Non-pigmented ciliary epithelial cell (primary cell): ENCODE measurements at places on chromosomes 6 and 20.

GRCh38 chr20:31547720-31548298 lies 33.6 kb downstream of the HM13 start:
- DNase-seq = no peak

DNA sequence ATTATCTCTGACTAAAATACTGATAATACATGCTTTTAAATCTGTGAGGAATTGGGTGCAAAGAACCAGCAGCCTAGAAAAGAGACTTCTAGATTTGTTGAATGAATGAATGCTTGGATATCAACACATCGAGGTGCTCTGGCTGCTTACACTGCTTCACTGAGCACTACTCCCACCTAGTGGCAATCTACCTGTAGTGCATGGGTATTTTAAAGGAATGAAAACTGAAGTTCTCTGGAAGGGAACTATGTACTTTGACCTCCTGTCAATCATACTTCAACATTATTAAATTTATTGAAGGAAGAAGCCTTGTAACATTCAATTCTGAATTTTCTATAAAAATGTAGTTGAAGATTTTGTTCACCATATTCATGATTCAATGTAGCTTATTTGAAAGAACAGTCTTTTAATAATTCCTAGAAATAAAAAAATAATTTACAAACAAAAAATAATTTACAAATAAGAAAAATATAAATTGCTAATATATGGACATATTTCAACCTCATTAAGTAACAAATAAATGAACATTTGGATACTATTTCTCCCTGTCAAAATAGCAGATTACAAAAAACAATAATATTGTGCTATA lies 111.2 kb upstream of the MMS22L start:
- no peak for DNase-seq

GRCh38 chr6:151773382-151773781 lies 34.1 kb upstream of the ESR1 start:
- DNase-seq = no peak

- DNase-seq = no peak
Measured at GRCh38 chr6:45665859-45666258, 288.1 kb upstream of the SUPT3H start.

DNA sequence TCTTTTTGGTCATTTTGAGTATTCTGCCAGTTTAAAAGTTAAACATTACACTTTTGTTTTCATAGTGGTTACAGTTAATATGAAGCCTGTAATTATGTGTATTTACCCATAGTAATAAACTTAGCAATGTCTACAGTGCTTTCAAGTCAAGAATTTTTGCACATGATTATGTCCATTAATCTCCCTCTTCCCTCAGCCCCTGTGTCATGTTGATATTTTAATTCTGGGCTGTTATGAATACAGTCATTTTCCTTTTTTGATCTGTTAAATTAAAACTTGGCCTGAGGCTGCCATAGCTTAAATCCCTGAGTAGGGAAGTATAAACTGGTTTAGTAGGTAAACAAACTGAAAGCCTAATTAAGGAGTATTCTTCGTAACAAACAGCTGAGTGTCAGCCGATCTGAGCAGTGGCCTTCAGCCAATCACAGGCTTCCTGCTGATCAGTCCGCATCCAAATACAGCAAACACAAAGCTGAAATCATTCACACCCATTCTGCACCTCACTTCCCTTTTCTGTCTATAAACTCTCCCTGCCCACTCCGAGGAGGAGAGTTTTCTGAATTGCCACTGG lies 9.5 kb upstream of the SFT2D1 start:
- no peak for DNase-seq

GRCh38 chr20:23143098-23143497 lies 57.0 kb upstream of the CD93 start:
- no peak for DNase-seq

- no peak for DNase-seq
Measured at GRCh38 chr6:34292954-34293353, 44.1 kb upstream of the SMIM29 start.

- no peak for DNase-seq
Measured at GRCh38 chr20:45429618-45430017, 13.7 kb downstream of the PIGT start.

- no peak for DNase-seq
Measured at GRCh38 chr6:147337921-147338320, 133.7 kb downstream of the STXBP5 start.

DNA sequence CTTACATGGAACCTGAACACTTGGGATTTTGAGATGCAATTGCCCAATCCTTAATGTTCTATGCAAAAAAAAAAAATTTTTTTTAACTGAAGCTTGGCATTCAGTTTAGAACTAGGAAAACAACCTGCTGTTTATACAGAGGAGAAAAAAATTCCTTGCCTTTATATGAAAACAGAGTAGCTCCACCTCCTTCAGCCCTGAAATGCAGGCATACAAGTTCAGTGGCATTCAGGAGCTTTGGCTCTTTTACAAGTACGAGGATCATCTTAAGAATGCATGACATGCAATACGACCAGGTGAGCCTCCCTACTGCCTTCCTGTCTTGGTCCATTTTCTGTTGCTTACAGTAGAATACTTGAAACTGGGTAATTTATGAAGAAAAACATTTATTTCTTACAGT lies 20.4 kb downstream of the PAX1 start:
- DNase-seq = no peak

- no peak for DNase-seq
Measured at GRCh38 chr6:116338943-116339342, 31.8 kb upstream of the DSE start.

- no peak for DNase-seq
Measured at GRCh38 chr20:5967469-5967868, 17.0 kb downstream of the MCM8 start.

DNA sequence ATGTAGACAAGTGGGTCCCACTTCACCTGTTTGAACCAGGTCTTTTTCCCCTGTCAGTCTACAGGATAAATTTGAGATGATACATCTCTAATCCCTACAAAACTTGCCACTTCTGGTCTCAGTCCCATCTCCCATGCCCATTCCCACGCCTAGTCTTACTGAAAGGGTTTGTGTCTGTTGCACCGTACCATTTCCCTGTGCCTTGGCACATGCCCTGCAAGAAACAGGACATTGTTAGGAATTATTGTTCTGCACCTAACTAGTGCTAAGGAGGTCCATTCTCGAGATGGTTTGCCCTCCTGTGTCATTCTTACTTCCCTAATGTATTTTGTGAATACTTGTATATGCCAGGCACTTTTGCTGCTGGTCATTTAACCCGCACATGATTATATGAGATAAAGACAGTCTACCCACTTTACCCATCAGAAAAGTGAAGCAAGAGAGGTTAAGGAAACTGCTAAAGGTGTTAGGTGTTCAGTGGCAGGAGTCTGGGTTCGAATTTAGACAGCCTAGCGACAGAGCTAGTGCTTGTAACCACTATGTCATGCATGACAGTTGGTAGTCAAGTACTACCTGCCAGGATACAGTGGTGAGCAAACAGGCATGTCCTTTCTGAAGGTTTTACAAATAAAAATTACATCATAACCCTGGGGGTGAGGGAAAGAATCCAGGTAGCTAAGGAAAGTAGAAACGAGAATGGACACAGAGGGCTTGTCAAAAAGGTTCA lies 12.7 kb downstream of the FAM217A start:
- DNase-seq = no peak

- no peak for DNase-seq
Measured at GRCh38 chr6:15414235-15414612, 168.4 kb downstream of the JARID2 start.

DNA sequence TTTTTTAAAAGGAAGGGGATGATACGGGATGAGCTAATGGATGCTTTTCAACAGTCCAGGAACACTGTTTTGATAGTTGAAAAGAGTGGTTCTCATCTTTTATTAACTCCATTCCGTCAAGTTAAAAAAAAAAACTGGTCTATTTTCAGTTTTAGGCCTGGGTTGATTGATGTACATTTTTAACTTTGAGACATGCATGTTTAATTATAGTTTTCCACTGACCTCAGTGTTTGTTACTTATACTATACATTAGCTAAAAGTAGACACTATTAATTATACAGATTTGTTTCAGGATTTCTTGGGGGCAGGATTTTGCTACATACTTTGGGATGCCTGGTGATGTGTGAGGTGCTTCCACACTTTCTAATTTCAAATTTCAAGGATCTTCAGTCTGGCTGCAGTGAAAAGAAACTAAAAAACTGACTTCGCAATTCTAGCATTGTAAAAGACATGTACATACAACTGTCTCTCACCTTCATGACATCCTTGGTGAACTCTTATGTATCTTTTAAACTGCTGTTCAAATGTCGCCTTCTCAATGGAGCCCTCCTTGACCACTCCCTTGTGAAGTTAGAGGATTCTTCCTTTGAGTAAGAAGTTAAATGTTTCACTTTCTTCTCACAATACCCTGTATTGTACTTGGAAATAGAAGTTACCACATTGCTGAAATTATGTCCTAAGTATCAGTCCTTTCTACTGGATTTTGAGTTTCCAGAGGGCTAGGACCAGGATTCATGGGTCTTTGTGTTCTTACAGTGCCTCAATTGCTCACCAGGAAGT lies 101.7 kb downstream of the TSHZ2 start:
- no peak for DNase-seq

GRCh38 chr6:102525336-102525735 lies 1131.8 kb downstream of the GRIK2 start:
- no peak for DNase-seq

DNA sequence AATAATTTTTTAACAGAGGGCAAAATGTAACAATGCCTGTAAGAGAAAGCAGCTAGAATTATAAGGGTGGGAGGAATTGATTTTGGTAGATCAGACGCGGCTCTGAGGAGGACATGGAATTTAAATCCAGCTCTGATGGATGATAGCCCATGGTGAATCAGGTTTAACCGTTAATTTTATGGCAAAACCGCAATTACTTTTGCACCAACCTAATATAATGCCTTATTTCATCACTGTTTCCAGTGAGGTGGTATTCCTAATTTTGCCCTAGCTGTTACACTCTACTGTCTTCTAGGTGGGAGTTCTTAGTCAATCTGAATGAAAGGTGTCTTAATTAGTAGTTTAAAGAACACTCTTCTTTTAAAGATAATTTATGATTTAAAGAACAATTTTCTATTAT lies 198.3 kb upstream of the SMLR1 start:
- no peak for DNase-seq

GRCh38 chr6:144559865-144560593 lies 274.9 kb downstream of the UTRN start:
- peak; percentile 32 for DNase-seq

DNA sequence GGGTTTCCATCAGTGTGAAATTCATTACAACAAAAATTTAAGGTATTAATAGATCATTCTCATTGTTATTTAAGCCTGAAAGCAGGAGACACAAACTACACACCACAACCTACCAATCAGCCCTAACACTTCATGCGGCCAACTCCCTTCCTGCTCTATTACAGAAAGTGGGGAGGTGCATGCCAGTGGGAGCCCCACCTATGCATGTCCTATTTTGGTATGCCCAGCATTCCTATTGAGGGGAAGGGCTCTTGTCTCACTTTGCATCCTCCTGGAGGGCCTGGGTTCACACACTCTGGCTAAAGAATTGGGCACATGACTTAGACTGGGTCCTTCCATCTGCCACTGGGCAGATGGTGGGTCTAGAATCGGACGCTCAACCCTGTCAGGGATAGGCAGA lies 450.0 kb downstream of the PTPRT start:
- DNase-seq = no peak

DNA sequence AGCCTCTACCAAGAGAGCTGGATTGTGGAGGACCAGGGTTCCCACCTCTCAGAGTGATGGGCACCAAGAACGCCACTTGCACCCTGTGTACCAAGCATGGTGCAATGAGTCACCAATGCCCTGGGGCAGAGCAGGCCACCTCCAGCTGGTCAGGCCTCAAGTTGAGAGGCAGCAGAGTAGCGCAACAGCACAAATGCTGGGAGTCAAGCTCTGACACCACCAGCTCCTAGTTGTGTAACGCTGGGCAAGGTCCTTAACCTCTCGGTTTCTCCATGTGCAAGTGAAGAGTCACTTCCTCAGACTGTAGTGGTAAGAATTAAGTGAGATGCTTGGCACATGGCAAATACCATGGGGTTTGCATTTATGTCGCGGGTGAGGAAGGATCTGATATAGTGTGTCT lies 25.6 kb downstream of the GFOD1 start:
- no peak for DNase-seq

GRCh38 chr20:21767739-21768223 lies 62.3 kb downstream of the PAX1 start:
- DNase-seq = no peak

GRCh38 chr6:30744054-30744805 lies at the start of gene IER3:
Gene IER3, minus strand, starts transcription at chr6:30744547. Its CDS starts 29 bp downstream, at chr6:30744518.
- peak; percentile 76 for DNase-seq

DNA sequence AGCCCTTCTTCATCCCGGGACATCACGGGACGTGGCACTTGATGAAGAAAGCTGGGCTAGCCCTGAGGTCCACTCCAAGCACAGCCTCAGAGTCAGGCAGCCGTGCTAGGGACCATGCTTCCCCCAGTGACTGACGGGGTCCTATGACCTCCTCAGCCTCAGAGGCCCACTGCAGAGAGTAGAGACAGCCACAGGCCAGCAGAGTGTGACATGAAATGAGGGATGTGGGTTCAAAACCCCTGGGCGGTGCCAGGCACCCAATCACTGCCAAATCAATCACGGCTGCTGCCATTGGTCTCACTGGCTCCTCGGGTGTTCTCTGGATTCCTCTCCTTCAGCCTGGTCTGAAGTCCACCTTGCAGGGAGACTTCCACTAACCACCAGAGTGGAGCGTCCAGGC lies 197.7 kb upstream of the CDH4 start:
- DNase-seq = no peak

GRCh38 chr6:42451333-42452170 lies at the start of gene TRERF1:
Gene TRERF1, minus strand, starts transcription at chr6:42451926. Its CDS starts 182,336 bp downstream, at chr6:42269590.
- no peak for DNase-seq

DNA sequence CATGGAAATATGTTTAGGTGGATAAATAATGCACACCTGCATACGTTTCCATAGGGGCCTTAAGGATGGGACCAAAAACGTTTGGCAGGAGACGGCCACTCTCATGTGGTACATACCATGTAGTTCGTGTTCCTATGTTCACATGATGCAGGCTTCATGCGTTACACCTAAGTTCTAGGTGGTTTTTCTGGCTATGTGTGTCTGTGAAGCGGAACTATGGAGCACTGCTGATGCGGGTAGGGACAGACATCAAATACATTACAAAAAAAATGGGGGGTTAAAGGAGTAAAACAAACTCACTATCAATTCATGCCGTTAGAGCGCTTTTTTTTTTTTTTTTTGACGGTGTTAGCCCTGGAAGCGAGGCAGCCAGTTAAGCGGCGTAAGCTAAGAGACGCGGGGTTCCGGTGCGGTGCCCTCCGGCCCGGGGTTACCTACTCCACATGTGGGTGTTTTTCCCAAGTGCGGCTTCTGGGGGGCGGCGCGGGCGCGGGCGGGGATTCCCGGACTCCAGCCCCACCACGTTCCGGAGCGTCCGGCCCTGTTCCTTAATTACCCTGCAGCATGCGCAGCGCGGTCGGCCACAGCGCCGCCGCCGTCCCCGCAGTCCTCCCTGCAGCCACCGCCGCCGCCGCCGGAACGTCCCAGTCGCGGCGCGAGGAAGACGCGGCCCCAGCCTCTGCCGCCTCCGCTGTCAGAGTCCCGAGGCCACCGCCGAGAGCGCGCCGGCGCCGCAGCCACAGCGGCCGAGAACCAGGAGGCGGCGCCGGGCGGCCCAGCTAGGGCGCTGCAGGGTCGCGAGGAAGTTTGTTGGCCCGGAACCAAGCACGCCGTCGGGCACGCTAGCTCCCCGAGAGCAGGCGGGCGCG lies 648 bp downstream of the COL19A1 start:
- no peak for DNase-seq
